NCI-H2029 treated with DMSO at 0.1 percent for 48 hours (cell line): ENCODE measurements at places on chromosomes 12 and 14.

DNA sequence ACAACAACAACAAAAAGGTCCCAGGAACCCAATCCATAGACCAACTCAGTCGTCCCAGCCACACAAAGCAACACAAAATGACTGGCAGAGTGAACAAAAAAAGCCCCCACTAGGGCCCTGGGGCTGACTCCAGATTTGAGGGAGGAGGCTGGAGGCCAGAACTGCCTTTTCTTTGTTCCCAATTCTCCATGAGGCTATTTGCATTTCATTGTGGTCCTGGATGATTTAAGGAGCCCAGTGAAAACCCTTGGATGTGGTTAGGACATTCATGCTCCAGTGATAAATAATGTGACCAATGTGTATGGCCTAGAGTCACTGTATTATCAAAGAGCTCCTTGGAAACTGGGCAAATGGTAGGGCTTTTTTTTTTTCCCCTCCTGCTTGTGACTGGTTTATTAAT lies 192.9 kb downstream of the NUAK1 start:
- DNase-seq, result no peak

DNA sequence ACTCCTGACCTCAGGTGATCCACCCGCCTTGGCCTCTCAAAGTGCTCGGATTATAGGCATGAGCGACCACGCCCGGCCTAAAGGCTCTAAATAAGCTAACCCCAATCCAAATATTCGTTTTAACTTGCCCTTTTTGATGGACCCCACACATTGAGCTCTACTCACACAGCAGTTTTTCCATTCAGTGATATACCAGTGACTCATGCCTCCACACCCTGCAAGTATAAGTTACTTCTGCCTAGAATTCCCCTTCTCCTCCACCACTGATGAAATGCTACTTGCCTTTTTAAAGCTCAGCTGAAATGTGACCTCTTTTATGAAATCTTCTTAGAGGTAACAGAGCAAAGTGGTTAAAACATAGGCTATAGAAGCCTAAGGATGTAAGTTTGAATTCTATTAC lies 68.8 kb downstream of the EXOC5 start:
- no peak for DNase-seq

- DNase-seq, result no peak
Measured at GRCh38 chr12:119631930-119632678, 35.8 kb upstream of the PRKAB1 start.

GRCh38 chr14:99794151-99794780 lies 1.1 kb downstream of the EML1 start:
- DNase-seq, result no peak

- DNase-seq, result no peak
Measured at GRCh38 chr12:62910549-62911169, 24.3 kb downstream of the PPM1H start.

DNA sequence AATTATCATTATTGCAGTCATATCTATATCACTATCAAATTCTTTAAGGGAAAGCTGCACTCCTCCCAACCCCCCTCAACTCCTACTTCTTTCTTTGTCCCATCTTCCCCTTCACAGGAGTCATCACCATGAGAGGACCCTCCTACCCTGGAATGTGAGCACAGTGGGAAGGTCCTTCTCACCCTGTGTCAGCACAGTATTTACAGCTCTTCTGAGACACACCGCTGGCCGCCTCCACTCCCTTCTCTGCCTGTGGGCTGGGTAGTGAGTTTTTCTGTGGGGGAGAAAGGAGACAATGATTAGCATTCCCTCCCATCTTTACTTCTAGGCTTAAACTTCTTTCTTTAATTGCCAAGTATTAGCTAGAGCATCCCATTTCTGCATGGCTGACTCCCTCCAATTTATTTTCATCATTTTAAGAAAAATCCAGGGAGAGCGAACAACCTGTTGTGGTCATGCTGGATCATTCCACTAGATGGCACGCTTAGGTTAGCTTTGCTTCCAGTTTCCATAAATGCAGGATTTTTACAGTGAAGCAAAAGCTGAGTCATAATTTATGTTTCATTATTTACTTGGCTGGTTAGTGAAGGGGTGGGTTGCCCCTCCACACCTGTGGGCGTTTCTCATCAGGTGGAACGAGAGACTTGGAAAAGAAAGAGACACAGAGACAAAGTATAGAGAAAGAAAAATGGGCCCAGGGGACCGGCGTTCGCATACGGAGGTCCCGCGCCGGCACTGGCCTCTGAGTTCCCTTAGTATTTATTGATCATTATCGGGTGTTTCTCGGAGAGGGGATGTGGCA lies 188.5 kb downstream of the ALX1 start:
- DNase-seq, result peak; percentile 63

DNA sequence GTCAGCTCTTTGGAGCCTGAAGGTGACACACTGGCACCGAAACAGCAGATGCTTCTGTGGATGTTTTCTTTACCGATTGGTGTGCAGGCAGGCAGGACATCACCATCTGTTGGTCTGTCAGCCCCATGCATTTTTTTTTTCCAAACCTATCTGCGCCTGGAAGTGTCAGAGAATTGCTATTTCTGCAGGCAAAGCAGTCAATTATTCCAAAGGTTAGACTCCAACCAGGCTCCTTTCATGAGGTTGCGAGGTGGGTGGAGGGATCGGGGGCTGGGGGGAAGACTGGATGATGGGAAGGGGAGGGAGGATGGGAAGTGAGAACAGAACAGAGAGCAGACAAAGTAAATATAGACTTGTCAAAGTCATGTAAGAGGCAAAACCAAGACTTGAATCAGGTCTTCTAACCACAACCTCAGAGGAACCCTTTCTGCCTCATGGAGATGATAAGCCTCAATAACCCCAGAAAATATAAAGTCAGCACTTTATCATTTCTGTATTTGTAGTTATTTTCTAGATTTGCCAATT lies 117.7 kb downstream of the OTOGL start:
- no peak for DNase-seq

- no peak for DNase-seq
Measured at GRCh38 chr14:95122621-95122945, 34.7 kb downstream of the DICER1 start.

DNA sequence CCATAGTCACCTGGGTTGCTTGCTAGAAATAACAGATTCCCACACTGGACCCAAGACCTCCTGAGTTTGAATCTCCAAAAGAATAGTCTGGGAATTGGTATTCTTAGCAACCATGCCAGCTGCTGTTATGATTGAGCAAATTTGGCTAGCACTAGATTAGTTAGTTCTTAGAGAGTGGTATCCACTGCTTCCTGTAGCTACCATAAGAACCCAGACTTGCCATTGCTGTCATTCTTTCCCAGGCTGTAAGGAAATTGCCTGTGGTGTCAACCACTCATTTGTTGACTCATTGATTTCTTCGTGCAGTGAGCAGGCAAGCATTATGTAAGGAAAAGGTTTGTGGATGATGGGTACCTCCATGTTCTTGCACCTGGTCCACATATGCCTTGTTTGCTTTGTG lies 201.8 kb upstream of the RGS6 start:
- no peak for DNase-seq

DNA sequence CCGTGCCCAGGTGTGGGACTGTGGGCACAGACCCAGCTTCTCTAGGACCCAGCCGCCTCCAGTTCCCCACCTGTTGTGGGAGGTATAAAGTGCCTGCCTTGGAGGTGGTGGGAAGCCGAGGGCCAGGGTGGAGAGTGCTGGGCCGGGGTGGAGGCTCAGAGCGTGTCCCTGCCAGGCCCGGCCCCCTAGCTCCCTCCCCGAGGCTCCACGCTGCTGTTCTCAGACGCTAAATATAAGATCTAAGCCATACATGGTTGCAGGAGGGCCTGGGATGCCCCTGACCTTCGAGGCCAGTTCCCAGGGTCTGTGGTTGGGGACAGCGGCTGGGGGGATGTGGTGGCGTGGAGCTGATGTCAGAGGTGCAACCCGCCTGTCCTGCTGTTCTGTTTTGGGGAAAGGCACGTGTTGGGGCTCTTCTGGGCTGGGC lies 10.8 kb downstream of the INF2 start:
- DNase-seq, result no peak

GRCh38 chr12:123096741-123097140 lies 54.1 kb downstream of the PITPNM2 start:
- no peak for DNase-seq

GRCh38 chr12:73598626-73599025 lies 939.0 kb upstream of the ATXN7L3B start:
- DNase-seq, result no peak

- no peak for DNase-seq
Measured at GRCh38 chr12:22539055-22539454, 5.3 kb downstream of the C2CD5 start.

- no peak for DNase-seq
Measured at GRCh38 chr14:99212199-99212598, 59.8 kb downstream of the BCL11B start.

- peak; percentile 28 for DNase-seq
Measured at GRCh38 chr12:49962861-49963765, 1.4 kb downstream of the AQP5 start.

DNA sequence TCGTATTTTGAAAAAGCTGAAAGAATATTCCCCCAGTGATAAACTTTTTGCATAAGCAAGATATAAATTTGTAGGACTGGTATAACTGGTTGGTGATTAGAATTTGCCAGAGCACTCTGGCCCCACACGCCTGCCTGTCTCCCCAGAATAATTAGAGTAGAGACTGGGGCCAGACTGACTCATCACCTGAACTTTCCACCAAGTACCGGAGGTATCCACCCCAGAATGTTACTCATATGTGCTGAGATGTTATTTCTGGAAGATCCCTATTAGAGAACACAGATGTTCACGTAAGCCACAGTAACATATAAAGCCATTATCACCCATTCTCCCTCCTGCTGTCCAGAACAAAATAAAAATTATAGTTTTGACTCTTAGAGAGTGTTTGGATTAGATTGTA lies 49.5 kb upstream of the PIWIL1 start:
- DNase-seq, result no peak

DNA sequence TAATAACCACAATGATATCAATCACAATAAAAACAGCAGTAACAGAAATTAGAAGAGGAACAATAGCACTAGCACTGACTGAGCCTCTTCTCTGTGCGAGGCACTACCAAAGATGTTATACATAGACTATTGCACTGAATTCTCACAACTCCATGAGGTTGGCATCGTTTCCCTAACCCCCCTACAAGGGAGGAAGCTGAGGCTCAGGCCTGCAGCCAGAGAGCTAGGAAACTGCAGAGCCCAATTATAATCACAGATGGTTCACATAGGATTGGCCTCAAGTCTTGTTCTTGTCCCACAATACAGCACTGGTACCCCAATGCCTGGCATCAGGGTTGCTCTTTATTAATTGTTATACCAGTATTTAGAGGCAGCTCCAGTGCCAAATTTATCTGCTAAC lies 278.0 kb downstream of the CEP128 start:
- DNase-seq, result no peak

- DNase-seq, result no peak
Measured at GRCh38 chr12:112368856-112369255, 13.4 kb downstream of the HECTD4 start.

DNA sequence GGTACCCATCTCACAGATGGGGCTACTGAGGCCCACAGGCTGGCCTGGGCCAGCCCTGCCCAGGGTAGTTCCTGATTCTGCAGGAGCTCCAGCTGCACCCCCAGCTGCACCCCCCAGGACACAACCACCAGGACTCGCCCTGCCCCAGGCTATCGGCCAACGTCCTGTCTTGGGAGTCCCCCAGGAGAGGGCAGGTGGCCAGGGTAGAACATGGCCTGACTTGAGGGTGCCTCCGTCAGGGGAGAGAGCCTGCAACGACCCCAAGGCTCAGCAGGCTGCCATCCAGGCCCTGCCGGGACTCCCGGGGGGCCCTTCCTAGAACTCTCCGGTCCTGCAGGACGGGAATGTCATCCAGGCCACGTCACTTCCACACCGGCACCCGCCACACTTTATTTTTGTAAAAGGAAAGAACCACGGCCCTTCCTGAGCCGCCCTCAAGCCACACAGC lies 15.8 kb downstream of the JAG2 start:
- DNase-seq, result no peak

DNA sequence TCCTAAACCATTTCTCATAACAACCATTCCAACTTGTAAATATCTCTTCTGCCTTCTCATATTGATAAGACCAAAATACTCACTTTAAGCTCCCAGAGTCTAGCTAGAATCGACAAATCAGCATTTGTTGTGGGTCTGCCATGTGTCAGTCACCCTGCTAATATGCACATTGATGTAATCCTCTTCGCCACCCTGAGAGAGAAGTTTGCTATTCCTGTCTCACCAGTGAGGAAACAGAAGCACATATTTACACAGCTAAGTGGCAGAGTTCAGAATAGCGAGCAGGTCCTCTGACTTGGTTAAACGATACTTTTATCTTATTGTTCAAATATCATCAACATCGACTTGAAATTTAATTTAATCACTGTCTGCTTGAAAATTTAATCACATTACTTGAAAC lies 142.1 kb downstream of the ANO4 start:
- no peak for DNase-seq

- DNase-seq, result no peak
Measured at GRCh38 chr14:58992935-58993334, 195.5 kb upstream of the DAAM1 start.

DNA sequence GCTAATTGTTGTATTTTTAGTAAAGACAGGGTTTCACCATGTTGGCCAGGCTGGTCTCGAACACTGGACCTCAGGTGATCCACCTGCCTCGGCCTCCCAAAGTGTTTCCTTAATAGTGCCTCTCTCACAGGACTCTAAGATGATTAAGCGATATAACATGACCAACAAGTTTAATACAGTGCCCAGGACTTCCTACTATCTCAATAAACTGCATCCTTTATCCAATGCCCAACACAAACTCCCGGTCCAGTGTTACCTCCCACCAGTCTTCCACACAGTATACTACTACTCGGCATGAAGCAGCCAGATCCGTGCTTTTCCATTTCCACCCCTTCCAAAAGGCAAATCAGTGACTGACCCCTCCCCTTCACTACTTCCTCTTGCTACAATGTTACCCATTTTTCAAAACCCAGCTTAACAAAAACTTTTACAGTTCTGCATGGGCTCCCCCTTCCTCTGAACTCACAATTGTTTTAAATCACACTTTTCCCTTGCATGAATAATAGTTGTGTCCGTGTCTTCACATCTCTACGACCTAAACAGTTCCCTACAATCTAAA lies 900 bp downstream of the NOP2 start:
- no peak for DNase-seq

- DNase-seq, result no peak
Measured at GRCh38 chr12:107759410-107759809, 1.5 kb downstream of the PRDM4 start.
